Daoy (cell line): ENCODE measurements at places on chromosomes 6 and 20. TPM values are rescaled to one million over a fixed set of nuclear protein-coding genes. Genes with fewer than 3 reads are reported as not detected.

DNA sequence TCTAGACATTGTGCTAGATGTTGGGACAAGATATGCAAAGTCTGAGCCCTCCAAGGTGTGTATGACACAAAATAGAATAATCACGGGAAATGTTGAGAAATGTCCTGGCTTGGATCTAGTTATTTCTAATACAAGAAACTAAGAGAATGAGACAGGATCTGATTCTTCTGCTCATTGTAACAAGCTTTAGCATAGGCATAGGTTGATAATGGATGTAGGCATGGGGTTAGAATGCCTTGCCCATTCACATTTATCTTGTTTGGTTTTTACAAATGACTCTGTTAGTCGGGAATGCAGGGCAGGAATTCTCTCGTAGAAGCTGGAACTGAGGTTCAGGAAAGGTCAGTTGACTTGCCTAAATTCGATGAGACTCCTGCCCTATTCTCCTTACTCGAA, 1.5 kb upstream of the SLC26A8 start:
- DNase-seq, result peak; percentile 35

DNA sequence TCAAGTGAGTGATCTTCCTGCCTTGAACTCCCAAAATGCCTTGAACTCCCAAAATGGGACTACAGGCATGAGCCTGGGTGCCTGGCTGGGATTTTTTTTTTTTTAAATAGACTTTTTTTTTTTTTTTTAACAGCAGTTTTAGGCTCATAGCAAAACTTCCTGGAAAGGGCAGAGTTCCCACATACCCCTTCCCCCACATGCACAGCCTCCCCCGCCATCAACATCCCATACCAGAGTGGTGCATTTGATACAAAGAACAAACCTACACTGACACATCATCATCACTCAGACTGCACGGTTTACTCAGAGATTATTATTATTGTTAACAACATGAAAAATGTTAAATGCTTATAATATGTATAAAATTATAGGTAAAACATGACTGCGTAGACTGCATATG, 26.0 kb downstream of the UQCC1 start:
- DNase-seq, result no peak

- DNase-seq, result no peak
These were observed 9.7 kb downstream of the SCAF8 start for GRCh38 chr6:154742891-154743290.

GRCh38 chr6:145370559-145370958, 364.8 kb downstream of the EPM2A start:
- DNase-seq, result no peak

GRCh38 chr6:132907914-132908313, 93.5 kb downstream of the RPS12 start:
- peak; percentile 77 for DNase-seq

GRCh38 chr20:17612287-17612991, 42.6 kb downstream of the DSTN start:
- DNase-seq, result peak; percentile 36

DNA sequence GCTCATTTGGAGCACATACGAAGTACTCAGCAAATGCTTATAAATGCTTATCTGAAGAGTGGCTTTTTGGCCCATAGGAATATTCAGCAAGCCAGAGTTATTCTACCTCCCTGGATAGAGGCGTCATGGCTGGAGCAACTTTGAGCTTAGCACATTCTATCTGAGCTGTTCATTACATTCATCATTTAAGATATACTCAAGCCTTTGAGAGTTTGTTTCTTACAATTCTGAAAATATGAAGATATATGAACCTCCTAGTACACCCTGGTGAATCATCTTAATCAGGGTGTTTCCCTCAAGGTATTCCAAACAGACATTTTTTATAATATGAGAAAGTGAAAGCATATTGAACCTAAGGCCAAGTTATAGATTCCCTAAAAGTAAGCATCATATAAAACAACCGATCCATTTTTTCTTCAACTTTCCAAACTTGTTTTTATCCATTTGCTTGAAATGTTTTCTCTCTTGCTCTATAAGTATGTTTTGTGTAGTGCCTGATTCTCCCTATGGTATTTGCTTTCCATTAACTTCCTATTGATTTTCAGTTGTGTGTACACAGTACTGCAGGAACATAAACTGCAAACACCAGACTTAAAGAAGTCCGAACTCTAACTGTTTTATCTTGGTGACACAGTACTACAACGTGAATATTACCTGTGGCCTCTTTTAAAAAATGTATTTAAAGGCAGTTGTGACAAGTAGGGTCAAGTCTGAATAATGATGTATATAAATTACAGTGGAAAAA, 139.7 kb upstream of the PTPRK start:
- DNase-seq, result no peak

SLC17A1 gene
- total RNA-seq, result not detected in 2 replicates

MUC21 gene
- total RNA-seq, result not detected in 2 replicates
